ENCODE measurements at places on chromosomes 5 and 9.
A peak's percentile ranks its signal among the peaks of the same experiment; 100 is the strongest.

GRCh38 chr5:178198706-178199105 is 5.6 kb upstream of the HNRNPAB start:
- DNase-seq, result peak; percentile 47
- H3K27me3 ChIP-seq, result no peaks in the 10 kb centered on the region
- no peak overlapping the region for H3K27ac ChIP-seq
- H3K36me3 ChIP-seq, result no peaks in the 10 kb centered on the region
- H3K4me1 ChIP-seq, result peaks cover 30% of the 10 kb centered on the region

GRCh38 chr5:42720251-42720650 is 36.4 kb upstream of the CCDC152 start:
- H3K4me3 ChIP-seq, result no peak overlapping the region
- no peaks in the 10 kb centered on the region for H3K27me3 ChIP-seq
- no peak for DNase-seq

DNA sequence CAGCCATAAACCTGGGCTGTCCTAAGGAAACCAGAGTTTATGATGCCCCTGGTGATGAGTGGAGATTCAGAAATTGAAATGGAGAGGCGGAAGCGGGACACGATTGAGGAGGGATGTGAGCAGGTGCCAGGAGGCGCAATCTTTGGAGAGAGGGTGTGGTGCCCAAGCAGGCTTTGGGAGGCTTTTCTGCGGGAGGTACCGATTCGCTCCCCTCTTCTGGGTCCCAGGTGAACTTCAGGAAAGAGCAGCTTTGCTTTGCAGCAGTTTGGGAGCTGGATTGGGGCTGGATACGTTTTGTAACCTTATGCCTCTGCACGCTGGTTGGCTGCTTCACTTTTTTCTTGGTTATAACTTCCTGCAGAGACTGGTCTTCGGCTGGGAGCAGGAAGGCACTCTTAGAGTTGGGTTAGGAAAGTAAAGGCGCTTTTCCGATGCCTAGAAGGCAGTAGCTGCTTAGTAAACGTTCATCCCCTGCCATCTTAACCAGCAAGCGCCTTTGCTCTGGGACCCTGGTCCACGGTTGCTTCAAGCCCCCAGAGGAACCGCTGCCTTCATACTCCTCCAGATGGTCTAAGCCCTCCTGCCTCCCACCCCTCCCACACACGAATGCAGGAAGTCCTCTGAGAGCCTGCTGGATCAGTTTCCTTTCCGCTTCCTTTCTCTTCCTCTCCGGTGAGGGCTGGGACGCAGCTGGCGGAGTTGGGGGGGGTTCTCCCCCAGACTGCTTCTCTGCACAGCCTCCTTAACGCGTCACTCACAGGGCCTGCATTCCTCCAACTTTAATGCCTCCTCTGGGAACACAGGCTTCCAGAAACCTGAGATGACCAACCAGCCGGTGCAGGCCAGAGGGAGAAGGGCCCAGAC is 15.2 kb upstream of the NEK6 start:
- H3K27ac ChIP-seq, result no peak overlapping the region
- peak overlapping the region; percentile 42 for H3K4me3 ChIP-seq
- DNase-seq, result no peak
- H3K4me1 ChIP-seq, result peaks cover 14% of the 10 kb centered on the region

GRCh38 chr5:139765409-139766217 is 30.0 kb upstream of the PSD2 start:
- peak; percentile 88 for DNase-seq
- peak overlapping the region; percentile 56 for H3K4me3 ChIP-seq
- peaks cover 10% of the 10 kb centered on the region for H3K4me1 ChIP-seq
- no peaks in the 10 kb centered on the region for H3K36me3 ChIP-seq
- peaks cover 16% of the 10 kb centered on the region for H3K27me3 ChIP-seq
- H3K27ac ChIP-seq, result no peak overlapping the region

DNA sequence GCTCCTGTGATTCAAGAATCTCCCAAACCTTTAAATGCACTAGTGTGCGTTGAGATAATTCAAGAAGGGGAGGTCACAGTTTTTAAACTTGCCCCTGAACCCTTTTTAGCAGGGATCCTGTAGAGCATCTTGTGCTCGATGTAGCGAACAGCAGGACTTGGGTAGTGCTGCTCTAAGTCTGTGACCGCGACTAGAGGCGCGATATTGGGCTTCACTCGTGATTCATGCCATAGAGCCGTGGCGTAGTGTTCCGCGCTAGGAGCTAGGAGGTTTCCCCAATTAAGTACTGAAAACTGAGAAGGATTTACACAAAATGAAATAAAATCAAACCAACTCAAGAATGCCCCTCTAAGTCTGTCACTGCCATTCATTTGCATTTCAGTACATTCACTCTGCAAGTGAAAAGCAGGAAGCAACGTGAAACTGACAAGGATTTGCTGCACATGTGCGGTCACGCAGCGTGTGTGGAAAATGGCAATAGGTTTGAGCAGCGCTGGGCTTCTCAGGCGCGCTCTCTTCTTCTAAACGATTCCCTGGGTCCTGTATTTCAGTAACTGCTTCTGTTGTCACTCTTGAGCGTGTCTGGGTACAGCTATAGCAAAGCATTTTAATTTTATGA is 1135.9 kb upstream of the WWC1 start:
- no peaks in the 10 kb centered on the region for H3K27me3 ChIP-seq
- no peak overlapping the region for H3K4me3 ChIP-seq
- no peaks in the 10 kb centered on the region for H3K4me1 ChIP-seq
- no peaks in the 10 kb centered on the region for H3K36me3 ChIP-seq

DNA sequence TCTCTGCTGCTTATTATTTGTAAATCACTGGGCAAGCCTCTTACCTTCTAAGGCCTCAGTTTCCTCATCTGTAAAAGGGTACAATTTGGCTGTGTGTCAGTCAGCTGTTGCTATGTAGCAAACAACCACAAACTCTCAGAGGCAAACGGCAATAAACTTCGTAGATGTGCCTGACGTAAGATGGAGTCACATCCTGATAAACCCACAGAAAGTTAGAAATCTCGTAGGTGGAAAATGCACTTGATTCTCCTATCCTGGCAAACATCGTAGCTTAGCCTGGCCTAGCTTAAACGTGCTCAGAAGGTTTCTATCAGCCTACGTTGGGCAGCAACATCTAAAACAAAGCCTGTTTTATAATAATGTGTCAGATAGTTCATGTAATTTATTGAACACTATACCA is 35.0 kb upstream of the UNC5A start:
- no peak overlapping the region for H3K27ac ChIP-seq
- H3K4me1 ChIP-seq, result no peaks in the 10 kb centered on the region
- no peak overlapping the region for H3K4me3 ChIP-seq
- H3K27me3 ChIP-seq, result peaks cover 27% of the 10 kb centered on the region
- H3K36me3 ChIP-seq, result no peaks in the 10 kb centered on the region

DNA sequence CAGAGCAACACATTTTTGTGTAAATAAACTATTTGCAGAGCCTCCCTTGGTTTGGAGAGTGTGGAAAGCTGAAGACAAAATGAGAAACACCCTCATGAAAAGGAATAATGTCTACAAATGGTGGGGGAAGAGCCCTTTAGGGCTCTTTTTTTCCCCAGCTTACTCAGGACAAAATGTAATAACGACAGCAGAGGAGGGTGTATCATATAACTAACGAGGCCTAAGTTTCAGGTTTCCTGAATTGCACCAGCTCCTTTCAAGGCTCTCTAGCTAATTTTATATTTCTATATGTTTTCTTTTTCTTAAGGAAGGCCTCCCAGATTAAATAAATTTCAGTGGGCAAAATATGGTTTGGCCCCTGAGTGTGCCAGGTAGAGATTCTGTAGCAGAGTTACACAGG is 116.3 kb downstream of the FEM1C start:
- no peaks in the 10 kb centered on the region for H3K27me3 ChIP-seq
- H3K27ac ChIP-seq, result no peak overlapping the region
- DNase-seq, result no peak
- H3K4me1 ChIP-seq, result peaks cover 14% of the 10 kb centered on the region
- no peak overlapping the region for H3K4me3 ChIP-seq

GRCh38 chr9:108552459-108553040 is 303.2 kb downstream of the ACTL7B start:
- H3K27ac ChIP-seq, result peak overlapping the region; percentile 87
- H3K27me3 ChIP-seq, result no peaks in the 10 kb centered on the region
- H3K4me3 ChIP-seq, result no peak overlapping the region
- no peak for DNase-seq
- peaks cover 57% of the 10 kb centered on the region for H3K4me1 ChIP-seq
- no peaks in the 10 kb centered on the region for H3K36me3 ChIP-seq

DNA sequence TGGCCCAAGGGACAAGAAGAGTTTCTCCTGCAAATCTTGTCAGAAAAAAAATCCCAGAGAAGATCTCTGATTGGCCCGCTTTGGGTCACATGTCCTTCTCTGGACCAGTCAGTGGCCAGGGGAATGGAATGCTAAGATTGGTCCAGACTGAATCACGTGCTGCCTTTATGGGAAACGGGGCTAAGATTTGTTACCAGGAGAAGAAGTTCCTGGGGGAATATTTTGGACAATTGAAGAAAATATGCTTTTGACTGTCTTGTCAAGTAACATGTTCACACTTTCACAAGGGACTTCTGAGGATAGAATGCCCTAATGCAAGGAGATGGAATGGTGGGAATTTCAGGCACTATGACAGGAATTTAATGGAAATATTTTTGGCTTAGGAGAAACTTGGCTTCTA is 74.1 kb upstream of the SH3PXD2B start:
- H3K27me3 ChIP-seq, result no peaks in the 10 kb centered on the region
- no peak overlapping the region for H3K4me3 ChIP-seq
- H3K36me3 ChIP-seq, result no peaks in the 10 kb centered on the region
- peaks cover 7% of the 10 kb centered on the region for H3K4me1 ChIP-seq
- no peak for DNase-seq

DNA sequence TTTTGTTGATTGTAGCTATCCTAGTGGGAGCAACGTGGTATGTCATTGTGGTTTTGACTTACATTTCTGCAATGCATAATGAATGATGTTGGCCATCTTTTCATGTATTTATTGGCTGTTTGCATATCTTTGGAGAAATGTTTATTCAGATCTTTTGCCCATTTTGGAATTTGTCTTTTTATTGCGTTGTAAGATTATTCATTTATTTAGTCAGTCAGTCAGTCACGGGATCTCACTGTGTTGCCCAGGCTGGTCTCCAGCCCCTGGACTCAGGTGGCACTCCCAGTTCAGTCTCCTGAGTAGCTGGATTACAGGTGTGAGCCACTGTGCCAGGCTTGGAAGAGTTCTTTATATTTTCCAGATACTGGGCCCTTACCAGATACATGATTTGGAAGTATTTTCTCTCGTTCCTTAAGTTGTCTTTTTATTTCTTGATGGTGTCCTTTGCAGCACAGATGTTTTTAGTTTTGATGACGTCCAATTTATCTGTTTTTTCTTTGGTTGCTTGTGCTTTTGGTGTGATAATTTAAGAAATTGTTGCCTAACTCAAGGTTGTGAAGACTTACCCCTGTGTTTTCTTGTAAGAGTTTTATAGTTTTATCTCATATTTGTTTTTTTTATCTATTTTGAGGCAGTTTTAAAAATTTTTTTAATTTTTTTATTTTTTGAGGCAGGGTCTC is 67.1 kb downstream of the EHMT1 start:
- peaks cover 16% of the 10 kb centered on the region for H3K4me1 ChIP-seq
- H3K36me3 ChIP-seq, result no peaks in the 10 kb centered on the region
- no peak for DNase-seq
- H3K4me3 ChIP-seq, result no peak overlapping the region

GRCh38 chr5:82641331-82642003 is 363.3 kb upstream of the RPS23 start:
- H3K4me3 ChIP-seq, result no peak overlapping the region
- no peaks in the 10 kb centered on the region for H3K27me3 ChIP-seq
- H3K4me1 ChIP-seq, result peaks cover 19% of the 10 kb centered on the region

GRCh38 chr9:128728298-128728697 is 4.4 kb upstream of the ZDHHC12 start:
- H3K27ac ChIP-seq, result no peak overlapping the region
- H3K36me3 ChIP-seq, result peaks cover 35% of the 10 kb centered on the region
- DNase-seq, result no peak
- no peak overlapping the region for H3K4me3 ChIP-seq

DNA sequence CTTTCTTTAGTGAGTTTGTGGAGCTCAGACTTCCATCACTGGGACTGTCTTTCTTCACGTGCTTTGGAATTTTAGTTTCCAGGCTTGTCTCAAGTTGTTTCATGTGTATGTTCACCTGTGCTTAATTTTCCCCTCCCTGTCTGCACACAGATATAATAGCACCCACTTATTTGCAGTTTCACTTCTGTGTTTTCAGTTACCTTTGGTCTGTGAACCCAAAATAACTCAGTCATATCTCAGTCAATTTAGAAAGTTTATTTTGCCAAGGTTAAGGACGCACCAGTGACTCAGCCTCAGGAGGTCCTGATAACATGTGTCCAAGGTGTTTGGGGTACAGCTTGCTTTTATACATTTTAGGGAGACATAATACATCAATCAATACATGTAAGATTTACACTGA is 330.4 kb downstream of the ICE1 start:
- DNase-seq, result no peak
- no peaks in the 10 kb centered on the region for H3K27me3 ChIP-seq
- H3K4me1 ChIP-seq, result no peaks in the 10 kb centered on the region
- no peaks in the 10 kb centered on the region for H3K36me3 ChIP-seq
- no peak overlapping the region for H3K4me3 ChIP-seq

DNA sequence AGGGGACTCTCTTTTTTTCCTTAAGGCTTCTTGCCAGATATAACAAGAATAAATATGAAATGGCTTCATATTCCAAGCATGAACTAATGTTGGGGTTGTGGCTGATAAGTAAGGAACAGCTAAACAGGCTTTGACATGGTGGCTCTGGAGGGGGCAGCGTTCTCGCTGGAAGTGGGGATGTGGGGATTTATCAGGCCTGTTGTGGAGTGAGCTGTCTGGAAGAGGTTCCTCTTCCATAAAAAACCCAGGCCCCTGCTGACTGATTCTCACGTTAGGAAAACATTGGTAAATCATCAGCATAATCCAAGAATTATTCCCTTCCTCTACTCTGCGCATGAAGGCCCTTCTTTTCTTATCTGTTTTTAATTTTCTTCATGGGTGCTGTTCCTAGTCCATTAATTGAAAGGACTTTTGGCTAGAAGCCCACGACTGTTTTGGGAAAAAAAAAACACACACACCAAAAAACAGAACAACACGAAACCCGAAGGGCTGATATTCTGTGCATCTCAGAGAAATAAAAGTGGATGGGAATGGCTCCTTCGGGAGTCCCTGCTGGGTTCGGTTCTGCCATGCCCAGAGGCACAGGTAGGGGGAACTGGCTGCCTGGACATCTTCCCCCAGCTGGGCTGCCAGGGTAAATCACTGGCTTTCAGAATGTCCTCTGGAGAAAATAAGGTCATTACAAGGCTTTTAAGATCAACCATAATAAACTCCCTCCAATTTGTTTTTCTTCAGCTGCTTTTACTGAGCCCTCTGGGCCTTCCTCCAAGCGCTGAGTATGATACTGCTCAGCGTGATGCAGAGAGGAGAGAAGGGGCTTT is 297.0 kb downstream of the SLIT3 start:
- no peak for DNase-seq
- peaks cover 19% of the 10 kb centered on the region for H3K4me1 ChIP-seq

DNA sequence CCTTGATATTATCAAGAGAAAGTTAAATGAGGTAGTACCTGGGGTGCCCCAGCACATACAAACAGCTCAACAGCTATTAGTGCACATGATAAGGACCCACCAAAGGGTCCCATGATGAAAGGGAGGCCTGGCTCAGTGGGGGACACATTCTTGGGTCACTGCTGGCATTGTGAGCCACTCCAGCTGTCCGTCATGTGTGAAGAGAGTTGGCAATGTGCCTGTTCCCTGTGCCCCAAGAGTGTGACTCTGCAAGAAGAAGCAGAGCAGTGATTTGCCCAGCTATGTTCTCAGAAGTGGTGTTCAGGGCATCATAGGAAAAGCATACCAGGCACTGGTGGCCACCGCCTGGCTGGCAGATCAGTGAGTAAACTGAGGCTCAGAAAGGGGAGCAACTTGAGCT is 37.1 kb upstream of the TDRD7 start:
- no peak overlapping the region for H3K27ac ChIP-seq
- no peak overlapping the region for H3K4me3 ChIP-seq
- H3K36me3 ChIP-seq, result peaks cover 72% of the 10 kb centered on the region

GRCh38 chr5:17223367-17224185 is 6.1 kb downstream of the BASP1 start:
- H3K36me3 ChIP-seq, result no peaks in the 10 kb centered on the region
- H3K4me1 ChIP-seq, result peaks cover 15% of the 10 kb centered on the region
- H3K27ac ChIP-seq, result no peak overlapping the region
- H3K27me3 ChIP-seq, result peaks cover 8% of the 10 kb centered on the region

Data from suprapubic skin (tissue), 4 donors.